GM23338 (cell line): ENCODE measurements at places on chromosomes 3 and 15.
A peak's percentile ranks its signal among the peaks of the same experiment; 100 is the strongest.

GRCh38 chr3:35965908-35966307 is 326.6 kb downstream of the ARPP21 start:
- DNase-seq, result peak; percentile 68
- no peak overlapping the region for H3K27ac ChIP-seq
- H3K4me3 ChIP-seq, result no peak overlapping the region
- H3K36me3 ChIP-seq, result no peaks in the 10 kb centered on the region
- H3K4me1 ChIP-seq, result peaks cover 17% of the 10 kb centered on the region; the same call in 1 of the 2 replicates

DNA sequence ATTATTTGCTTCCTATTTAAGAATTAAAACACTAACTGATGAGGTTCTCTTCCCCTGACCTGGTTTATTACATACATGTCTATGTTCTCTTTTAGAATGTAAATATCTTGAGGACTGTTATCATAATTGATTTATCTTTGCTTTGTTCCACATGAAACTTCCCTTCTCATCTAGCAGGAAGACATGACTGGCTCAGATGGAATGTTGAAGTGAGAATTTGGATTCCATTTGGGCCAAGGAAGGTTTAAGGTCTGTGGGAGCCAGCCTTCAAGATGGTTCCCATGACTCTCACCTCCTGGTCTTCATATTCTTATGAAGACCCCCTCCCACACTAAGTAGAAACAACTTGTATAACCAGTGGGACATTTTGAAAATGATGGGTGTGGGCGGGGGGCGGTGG is 222.2 kb upstream of the GADL1 start:
- no peaks in the 10 kb centered on the region for H3K36me3 ChIP-seq
- no peaks in the 10 kb centered on the region for H3K27me3 ChIP-seq
- no peak overlapping the region for H3K4me3 ChIP-seq
- H3K27ac ChIP-seq, result no peak overlapping the region

DNA sequence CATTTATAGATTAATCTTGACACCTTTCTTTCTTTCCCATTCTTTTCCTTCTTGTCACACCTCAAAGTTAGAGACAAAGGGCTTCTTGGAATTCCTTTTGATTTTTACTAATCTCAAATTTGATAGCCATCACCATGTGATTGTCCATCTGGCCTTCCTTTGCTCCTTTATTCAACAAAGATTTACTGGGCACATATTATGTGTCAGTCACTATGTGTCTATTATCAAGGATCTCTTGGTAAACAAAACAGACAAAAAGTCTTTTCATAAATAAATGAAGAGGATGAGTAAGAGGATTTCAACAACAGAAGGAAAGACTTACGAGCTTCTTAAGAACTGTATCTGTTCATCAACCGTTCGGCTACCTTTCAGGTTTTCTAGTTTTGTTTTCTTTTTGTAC is 56.5 kb downstream of the SAMMSON start:
- DNase-seq, result no peak
- H3K4me1 ChIP-seq, result peaks cover 32% of the 10 kb centered on the region
- H3K36me3 ChIP-seq, result no peaks in the 10 kb centered on the region

GRCh38 chr3:127629467-127630403 is 750 bp downstream of the PODXL2 start:
- H3K27me3 ChIP-seq, result peaks cover 41% of the 10 kb centered on the region
- no peaks in the 10 kb centered on the region; the same call in 1 of the 2 replicates for H3K36me3 ChIP-seq
- no peak overlapping the region for H3K27ac ChIP-seq
- peaks cover 14% of the 10 kb centered on the region; the same call in 1 of the 2 replicates for H3K4me1 ChIP-seq
- peak overlapping the region; percentile 54 for H3K4me3 ChIP-seq

DNA sequence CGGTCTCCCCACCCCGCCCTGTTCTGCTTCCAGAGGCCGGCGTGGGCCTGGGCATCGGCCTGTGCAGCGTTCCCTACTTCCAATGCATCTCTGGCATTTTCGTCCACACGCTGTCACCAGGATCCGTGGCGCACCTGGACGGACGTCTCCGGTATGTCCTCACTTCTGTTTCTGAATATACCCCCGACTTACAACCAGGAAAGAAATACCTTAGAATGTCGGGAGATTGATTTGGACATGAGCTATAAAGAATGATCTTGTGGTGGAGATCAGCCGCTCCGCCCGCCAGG is 41.4 kb downstream of the STARD5 start:
- H3K36me3 ChIP-seq, result no peaks in the 10 kb centered on the region; the same call in 1 of the 2 replicates
- H3K27me3 ChIP-seq, result no peaks in the 10 kb centered on the region
- no peak overlapping the region for H3K27ac ChIP-seq

GRCh38 chr15:23372284-23372683 is 17.7 kb downstream of the GOLGA8S start:
- H3K27me3 ChIP-seq, result no peaks in the 10 kb centered on the region
- H3K4me1 ChIP-seq, result no peaks in the 10 kb centered on the region
- H3K27ac ChIP-seq, result no peak overlapping the region
- DNase-seq, result peak; percentile 21
- no peak overlapping the region for H3K4me3 ChIP-seq

GRCh38 chr3:129502641-129503408 is 25.6 kb upstream of the RHO start:
- H3K27ac ChIP-seq, result no peak overlapping the region
- DNase-seq, result no peak
- no peaks in the 10 kb centered on the region for H3K27me3 ChIP-seq
- no peaks in the 10 kb centered on the region for H3K36me3 ChIP-seq
- no peaks in the 10 kb centered on the region for H3K4me1 ChIP-seq
- H3K4me3 ChIP-seq, result no peak overlapping the region
